ENCODE measurements at places on chromosomes 5 and 9.

GRCh38 chr9:130759738-130760137, 66.2 kb downstream of the EXOSC2 start:
- no peak for DNase-seq

- peak; percentile 68 for DNase-seq
Observed at GRCh38 chr9:6931913-6932312, 174.1 kb downstream of the KDM4C start.

DNA sequence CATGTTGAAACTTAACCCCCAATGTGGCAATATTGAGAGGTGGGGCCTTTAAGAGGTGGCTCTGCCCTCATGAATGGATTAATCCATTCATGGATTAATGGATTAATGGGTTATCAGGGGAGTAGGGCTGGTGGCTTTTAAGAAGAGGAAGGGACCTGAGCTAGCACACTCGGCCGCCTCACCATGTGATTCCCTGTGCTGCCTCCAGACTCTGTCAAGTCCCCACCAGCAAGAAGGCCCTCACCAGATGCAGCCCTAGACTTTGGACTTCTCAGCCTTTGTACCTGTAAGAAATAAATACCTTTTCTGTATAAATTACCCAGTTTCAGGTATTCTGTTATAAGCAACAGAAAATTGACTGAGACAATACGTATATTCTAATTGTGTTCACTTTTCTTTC, 272.2 kb upstream of the DMRT1 start:
- DNase-seq: no peak

GRCh38 chr5:150302301-150303069, at the start of gene ARSI:
TSS of gene ARSI (minus strand) at chr5:150302905. CDS start at chr5:150302373, 532 bp downstream.
- peak; percentile 91 for DNase-seq

DNA sequence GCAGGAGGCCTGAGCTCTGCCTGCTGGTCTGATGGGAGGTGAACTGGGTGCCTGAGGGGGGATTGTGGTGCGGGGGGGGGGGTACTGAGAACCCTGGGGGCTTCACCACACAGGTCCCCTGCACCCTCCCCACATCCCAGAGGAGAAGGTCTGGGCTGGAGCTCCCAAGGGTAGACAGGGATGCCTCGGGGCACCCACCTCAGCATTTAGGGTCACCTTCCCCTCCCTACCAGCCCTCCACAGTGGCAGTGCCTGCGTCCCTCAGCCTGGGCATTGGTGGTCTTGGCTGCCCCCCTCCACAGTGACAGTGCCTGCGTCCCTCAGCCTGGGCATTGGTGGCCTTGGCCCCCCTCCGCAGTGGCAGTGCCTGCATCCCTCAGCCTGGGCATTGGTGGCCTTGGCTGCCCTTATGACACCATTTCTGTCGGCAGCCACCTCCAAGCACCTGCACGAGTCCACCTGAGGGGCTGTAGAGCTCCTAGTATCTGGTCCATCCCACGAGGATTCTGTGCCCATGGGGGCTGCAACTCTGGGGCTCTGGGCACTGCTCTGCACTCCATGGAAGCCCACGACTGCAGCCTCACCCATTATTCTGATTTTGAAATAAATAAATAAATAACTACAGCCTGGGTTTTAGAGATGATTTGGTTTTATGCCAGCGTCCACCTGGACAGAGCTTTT, 21.5 kb downstream of the NKD2 start:
- no peak for DNase-seq

- DNase-seq: no peak
Observed at GRCh38 chr5:139742173-139742903, 53.3 kb upstream of the PSD2 start.

DNA sequence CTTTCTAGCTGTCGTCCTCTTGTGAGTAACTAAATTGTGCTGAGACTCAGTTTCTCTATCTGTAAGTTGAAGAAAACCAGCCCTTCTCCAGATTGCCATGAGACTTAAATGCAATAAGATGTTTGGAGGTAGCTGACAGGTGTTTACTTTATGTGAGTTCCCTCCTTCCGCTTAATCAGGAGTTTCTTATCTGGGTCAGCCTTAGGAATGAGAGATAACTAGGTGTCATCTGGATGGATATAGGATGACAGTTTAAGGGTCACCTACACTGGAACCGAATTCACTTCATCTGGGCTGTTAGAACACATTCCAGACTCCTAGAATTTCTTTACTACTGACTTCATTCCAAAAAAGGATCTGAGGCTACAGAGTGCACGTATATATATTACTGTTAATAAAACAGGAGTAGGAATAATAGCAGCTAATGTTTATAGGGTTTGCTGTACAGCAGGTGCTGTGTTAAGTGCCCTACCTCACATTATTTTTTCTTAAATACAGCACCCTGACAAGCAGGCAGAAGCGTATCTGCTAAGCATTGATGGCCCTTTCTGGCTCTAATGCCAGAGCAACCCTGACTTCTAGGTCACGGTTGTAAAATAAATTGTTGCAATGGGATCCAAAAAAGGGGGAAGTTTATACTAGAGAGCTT, 30.0 kb upstream of the CPEB4 start:
- DNase-seq: no peak

DNA sequence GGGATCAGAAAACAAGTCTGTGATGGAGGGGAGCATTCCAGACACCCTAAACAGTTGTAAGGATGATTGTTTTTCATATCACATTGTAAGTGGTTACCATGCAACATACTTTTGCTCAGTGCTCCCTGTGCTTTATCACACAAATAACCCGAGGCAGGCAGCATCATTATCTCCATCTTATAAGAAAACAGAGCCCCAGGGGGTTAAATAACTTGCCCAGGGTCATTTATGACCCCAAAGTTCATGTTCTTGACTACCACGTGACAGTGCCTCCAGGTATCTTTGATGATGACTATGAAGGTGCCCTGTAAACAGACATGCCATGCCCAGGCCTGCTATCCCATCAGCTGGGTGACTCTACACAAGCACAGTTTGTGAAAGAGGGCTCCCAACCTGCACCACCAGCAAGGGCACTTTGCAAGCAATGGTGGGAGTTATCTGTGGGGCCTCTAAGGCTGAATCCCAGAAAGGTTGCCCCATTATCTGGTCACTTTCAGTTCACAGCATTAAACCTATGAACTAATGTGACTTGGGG, 9.5 kb downstream of the GNPDA1 start:
- DNase-seq: no peak

DNA sequence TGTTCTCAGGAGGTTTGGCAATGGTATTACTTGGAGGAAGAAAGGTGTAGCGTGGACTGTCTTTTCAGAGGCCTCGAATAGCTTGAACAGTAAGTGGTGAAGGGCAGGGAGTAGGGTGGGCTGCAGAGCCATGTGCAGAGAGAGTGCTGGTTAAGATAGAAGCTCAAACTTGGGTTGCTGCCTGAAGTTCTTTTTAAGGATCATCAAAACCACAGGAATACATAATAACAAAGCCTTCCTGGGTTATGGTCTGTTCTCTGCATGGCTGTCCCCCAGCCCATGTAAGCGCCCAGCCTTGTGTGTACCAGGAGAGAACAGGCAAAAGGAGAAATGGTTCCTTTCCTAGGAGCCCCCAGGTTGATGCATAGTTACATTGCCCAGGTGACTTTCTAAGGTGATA, 43.9 kb downstream of the RCL1 start:
- DNase-seq: no peak

GRCh38 chr9:87706066-87706739, 19.7 kb upstream of the CTSL start:
- DNase-seq: no peak

DNA sequence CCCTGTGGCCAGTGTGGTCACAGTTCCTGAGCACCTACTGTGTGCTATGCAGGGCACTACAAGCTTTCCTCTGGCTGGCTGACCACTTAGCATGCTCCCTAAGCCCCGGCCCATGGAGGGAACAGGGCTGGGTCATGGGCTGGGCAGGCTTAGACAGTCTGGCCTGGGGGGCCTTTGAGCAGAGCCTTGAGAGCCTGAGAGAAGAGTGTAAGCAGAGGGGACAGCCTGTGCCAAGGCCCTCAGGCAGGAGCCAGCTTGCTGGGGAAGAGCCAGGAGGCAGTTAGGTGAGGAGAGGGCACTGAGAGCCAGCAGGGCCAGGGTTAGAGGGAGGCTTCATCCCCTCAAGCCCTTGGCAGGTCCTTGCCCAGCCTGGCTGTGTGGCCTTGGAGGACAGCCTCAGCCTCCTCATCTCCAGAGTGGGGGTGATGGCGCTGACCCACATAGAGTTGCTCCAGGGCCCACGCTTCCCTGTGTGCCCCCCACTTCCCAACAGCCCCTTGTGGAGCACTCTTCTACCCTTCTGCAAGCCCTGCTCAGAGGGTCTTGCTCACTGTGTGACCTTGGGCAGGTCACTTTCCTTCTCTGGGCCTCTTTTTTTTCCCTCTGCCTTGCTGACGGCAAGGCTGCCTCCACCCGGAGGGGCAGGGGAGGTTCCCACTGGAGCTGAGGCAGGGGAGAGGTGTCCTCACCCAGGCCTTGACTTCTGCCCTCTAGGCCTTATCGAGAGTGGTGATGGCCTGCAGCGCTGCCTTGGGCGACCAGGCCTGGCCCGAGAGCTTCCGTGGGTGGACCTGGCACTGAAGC, 107.1 kb downstream of the PHF2 start:
- no peak for DNase-seq

DNA sequence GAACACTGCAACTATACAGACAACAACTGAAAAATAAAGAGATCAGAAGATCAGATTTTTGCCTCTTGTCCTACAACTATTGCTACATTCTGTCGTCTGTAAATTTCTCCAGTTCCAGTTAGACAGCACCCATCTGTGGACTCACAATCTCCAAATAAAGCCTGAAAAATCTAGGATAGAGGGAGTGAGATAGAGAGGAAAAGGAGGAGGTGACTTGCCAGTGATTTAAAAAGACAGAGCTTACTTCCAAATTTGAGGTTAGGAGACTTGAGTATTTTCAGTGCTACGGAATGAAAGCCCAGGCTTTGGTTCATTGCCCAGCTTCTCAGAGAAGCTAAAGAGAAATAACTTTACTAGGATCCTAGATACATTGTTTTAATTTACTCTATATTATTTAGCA, 63.6 kb downstream of the PTCD2 start:
- no peak for DNase-seq

- DNase-seq: peak; percentile 71
Observed at GRCh38 chr9:20684875-20685696, 1.0 kb downstream of the FOCAD start.

- no peak for DNase-seq
Observed at GRCh38 chr5:50969151-50970031, 303.0 kb downstream of the PARP8 start.

- DNase-seq: no peak
Observed at GRCh38 chr9:120480707-120481106, 99.3 kb downstream of the CDK5RAP2 start.

DNA sequence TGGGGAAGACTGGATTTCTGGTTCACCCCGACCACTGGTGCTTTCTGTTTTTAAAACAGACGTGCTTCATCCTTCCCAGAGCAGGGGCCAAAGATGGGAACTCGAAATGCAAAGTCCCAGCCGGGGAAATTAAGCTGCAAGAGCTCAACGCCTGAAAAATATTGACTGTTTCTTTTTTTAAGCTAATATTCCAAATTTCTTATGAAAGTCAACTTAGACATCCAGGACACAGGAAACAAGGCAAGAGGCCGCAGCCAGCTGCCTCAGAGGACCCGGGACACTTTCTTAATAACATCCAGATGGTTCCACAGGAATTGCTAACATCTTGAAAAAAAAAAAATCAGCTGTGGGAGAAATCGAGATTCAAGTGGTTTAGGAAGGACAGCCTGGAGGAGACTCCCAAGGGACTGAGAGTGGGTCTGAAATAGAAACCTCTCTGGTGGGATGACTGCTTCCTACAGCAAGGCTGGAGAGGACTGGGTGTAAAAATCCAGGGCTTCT, 144.9 kb downstream of the FGF1 start:
- peak; percentile 91 for DNase-seq

GRCh38 chr5:152237531-152237930, 167.5 kb downstream of the NMUR2 start:
- no peak for DNase-seq

- DNase-seq: no peak
Observed at GRCh38 chr5:109170629-109171350, 239.0 kb downstream of the PJA2 start.

GRCh38 chr5:102737805-102738469, 17.2 kb upstream of the PAM start:
- DNase-seq: peak; percentile 11

DNA sequence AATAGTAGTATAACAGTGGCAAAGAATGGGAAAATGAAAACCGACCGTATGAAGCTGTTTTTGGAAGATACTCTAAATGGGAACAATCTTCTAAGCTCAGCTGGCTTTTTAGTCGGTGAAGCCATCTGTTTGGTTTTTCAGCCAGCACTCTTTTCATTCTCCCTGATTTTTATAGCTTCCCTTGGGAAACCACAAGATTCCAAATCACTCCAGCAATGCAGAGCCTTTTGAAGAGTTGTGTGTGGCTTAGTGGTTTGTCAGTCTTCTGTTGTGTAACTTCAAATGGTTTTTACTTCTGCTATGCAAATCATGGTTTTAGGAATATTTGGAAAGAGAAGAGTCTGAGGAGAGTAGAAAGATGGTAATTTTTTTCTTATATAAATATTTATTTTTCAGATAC, 180.7 kb downstream of the KDM4C start:
- peak; percentile 96 for DNase-seq

- DNase-seq: no peak
Observed at GRCh38 chr5:2905741-2906140, 154.3 kb upstream of the IRX2 start.

DNA sequence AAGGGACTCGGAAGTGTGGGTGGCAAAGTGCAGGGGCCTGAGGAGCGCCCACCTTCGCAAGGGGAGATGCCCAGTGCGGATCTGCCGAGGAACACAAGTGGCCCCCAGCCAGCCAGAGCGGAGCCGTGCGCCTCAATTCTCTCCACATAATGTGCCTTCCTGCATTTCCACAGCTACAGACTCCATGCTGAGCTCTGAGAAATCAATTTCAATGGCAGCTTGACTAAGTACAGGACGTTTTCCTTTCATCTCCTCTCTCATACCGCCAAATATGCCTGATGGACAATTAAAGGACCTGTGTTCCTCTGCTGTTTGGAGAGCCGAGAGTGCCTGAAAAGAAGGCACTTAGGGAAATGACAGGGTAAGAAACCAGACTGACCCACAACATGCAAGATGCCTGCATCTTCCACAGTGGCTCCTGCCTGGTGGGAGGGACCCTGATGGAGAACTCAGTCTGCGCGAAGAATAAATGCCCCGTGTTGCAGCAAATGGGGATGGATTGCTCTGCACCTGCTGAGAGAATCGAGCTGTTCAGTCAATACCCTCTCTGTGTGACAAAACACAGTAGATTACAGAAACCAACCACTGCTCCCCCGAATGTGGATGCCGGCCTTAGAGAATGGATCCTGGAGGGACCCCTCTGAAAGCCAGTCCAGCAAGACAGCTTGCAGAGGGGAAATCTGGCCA, 38.6 kb upstream of the OLFM1 start:
- DNase-seq: no peak

GRCh38 chr9:113409481-113409880, 994 bp downstream of the POLE3 start:
- DNase-seq: no peak

DNA sequence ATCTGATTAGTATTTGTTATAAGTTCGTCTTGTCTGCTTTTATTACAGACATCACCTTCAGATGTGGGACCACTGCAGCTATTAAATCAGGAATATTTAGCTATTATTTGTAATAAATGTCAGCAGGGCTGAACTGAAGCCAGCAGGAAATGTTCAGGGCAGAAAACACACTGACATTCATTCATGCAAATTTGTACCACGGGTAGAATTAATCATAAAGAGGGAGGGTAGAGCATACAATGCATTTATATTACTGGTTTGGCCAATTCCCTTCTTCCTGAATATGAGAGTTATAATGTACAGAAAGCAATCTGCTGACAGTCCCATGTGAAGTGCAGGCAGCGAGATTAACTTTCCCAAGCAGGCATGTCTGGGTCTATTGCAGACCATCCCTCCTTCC, 117.3 kb upstream of the NUDT12 start:
- no peak for DNase-seq

All from fibroblast of skin of right quadriceps (primary cell).